ENCODE measurements at places on chromosomes 7 and 10. TPM values are rescaled to one million over a fixed set of nuclear protein-coding genes. Genes with fewer than 3 reads are reported as not detected.

The EBLN1 gene
- total RNA-seq, result not detected

DNA sequence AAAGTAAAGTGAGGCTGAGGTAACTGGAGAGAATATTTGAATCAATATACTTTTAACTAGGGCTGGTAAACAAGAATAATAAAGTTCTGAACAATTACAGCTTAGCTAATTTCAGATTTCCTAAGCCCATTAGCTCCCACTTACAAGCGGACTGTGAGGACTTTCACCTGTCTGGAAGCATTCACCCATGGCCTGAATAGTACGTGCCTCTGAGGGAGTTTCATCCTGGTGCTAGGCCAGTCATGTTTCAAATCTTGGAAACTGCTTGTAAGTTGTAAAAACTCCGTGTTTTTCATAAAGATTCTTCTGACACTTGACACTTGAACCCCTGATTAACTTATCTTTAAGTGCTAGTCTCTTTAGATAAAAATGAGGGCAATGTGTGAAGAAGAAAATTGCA is 975.2 kb upstream of the GHITM start:
- no peak for DNase-seq

GRCh38 chr7:84123965-84124547 is 70.5 kb downstream of the SEMA3A start:
- DNase-seq, result no peak

- DNase-seq, result no peak
Observed at GRCh38 chr7:6422926-6423632, 24.7 kb downstream of the DAGLB start.

- DNase-seq, result no peak
Observed at GRCh38 chr10:54903745-54904144, 102.7 kb upstream of the PCDH15 start.

- no peak for DNase-seq
Observed at GRCh38 chr7:21134631-21135030, 293.3 kb upstream of the SP4 start.

DNA sequence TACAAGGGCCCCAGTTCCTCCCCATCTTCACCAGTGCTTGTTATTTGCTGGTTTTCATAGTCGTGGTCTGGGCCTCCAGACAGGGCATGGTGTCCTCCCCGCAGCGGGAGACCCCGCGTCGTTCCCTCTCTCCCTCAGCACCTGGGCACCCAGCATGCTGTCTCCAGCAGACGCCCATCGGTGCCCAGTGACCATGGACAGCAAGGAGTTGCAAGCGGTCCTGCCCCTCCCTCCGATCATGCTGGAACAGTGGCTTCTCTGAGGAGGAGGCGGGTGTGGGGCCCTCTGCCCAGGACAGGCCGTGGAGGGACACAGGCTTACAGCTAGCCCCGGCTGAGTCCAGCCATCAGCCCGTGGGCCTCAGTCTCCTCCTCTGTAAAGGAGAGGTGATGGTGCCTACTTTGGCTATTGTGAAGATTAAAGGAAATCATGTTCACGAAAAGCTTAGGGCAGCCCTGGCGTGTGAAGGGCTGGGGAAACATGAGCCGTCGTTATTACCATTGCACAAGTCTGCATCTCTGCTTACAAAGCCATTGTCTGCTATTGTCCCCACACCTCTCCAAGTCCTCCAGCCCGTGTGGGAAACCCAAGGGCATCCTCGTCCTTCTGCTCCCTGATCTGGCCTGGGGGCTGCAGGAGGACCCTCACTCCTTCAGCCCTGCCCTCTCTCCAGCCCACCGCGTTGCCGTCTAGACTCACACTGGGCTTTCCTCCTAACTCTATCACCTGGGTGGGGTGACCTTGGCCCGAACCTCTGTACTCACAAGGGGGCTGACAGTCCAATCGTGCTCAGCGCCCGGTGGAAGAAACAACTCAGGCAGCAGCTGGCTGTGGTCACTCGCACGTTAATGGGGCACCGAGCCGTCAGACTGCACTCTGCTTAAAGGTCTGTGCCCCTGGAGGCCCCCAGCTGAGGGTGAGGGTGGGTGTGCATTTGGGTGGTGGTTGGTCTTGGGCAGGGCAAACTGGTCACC is 29.9 kb downstream of the EN2 start:
- no peak for DNase-seq

GRCh38 chr7:103336761-103337160 is 7.8 kb downstream of the DNAJC2 start:
- no peak for DNase-seq
